ENCODE measurements at places on chromosomes 16 and 17.

- DNase-seq: no peak
Observed at GRCh38 chr16:28859326-28859725, 4.3 kb upstream of the SH2B1 start.

DNA sequence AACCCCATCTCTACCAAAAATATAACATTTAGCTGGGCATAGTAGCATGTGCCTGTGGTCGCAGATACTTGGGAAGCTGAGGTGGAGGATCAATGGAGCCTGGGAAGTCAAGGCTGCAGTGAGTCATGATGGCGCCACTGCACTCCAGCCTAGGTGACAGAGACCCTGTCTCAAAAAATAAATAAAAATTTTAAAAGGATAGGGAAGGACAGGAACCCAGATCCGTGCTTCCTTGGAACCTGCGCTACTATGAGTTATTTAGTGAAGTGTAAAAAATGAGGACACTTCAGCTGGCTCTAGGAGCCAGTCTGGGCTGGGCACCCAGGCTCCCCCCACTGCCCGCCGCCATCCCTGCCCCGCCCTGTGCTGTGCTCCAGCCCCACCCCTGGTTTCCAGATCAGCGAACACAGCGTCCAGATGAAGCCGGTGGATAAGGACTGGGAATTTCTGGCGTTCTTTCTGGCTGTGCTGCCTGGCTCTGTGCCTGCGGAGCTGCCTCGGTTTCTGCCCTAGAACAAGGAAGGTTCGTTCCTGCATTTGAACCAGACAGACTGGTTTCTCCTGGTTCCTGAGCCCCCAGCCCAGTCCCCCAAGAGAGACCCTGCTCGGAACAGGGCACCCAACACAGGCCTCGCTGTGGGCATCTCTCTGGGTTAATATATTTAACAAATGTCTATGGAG is 18.5 kb downstream of the PLLP start:
- DNase-seq: no peak

DNA sequence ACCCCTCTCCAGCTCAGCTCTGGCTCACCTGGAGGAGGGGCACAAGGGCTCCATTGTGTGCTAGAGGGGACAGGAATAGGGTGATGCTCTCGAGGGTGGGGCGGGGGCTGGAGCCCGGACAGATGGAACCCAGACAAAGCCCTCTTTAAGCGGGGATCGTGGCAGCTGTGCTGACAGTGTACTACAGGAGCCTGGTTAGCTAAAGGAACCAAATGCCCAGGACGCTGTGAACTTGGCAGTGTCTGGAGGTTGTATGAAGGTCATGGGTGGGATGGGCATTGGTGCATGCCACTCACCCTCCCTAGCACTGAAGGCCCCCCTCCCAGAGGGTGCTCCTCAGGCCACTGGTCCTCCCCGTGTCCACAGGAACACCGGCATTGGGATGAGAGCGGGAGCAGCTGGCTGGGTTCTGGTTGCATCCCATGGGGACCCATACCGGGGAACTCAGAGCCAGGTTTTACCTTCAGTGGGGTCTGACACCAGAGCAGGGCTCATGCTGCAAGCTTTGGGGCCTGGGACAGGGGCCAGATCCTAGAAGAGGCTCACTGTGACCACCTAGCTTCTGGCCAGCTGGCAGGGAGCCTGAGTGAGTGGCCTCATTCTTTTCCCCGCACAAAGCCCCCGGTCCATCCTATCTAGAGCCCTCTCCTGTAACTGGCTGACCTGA is 11.9 kb downstream of the KIF19 start:
- DNase-seq: no peak

DNA sequence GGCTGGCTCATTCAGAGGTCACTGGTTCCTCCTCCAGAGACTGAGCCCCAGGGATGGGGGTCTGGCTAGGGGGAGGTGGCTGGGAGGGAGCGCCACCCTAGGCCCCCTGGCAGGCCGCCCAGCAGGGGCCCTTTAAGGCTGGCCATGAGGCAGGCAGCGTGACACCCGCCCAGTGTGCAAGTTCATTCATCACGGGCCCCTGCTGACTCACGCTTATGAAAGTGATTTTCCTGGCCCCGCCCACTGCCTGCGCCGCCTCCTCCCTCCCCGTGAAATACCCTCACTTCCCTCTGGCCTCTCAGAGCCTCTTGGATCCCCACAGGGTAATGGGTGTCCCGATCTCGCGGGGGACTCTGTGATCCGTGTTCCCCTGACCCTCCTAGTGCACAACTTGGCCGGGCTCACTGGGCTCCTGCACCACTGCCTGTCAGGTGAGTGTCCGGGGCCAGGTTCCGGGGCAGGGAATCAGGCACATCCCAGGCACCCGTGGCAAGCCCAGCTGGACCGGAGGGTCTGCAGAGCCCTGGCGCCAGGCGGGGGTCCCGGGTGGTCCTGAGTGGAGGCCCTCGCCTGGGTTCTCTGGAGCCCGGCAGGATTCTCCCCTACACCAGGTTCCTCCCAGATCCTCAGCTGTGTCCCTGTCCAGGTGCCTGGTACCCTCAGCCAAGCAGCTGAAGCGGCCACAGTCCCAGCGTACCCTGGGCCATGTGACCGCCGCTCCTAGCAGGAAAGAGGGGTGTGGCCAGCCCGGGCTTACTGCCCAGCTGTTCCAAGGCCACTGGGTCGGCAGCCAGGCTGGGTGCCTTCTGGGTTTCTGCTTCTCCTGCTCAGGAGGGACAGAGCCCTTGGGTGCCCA is at the start of gene OSGIN1:
TSS of gene OSGIN1 (plus strand) at position 301 of the 856 bp plus-strand sequence. CDS start 4,432 bp downstream, outside the sequence.
- DNase-seq: peak; percentile 59

GRCh38 chr17:388087-388486 is 35.5 kb upstream of the RPH3AL start:
- no peak for DNase-seq

DNA sequence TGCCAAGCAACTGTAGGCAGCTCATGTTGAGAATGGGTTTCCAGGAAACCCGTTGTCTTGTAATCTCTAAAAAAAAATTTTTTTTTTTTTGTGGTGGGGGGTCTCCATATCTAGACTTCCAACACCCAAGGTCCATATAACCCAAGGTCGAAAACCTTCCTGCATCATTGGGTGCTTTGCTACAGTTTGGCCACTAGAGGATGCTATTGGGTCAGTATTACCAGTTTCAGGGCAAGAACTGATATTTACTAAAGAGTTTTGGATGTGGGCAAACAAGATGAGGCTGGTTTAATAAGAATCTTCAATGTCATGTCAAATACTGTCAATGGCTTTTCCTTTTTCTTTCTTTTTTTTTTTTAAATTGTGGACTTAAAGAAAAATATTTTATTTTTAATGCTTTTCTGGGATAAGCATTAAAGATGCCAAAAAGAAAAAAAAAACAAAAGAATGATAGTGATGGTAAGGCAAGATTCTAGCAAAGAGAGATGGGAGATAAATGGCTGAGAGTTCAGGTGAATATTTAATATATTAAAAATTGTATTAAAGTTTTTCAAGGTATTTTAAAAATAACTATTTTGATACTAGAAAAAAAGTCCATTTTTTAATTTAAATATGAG is 62.2 kb downstream of the DHRS7C start:
- peak; percentile 29 for DNase-seq

- no peak for DNase-seq
Observed at GRCh38 chr16:67268136-67268579, 11.2 kb upstream of the PLEKHG4 start.

- no peak for DNase-seq
Observed at GRCh38 chr17:68295086-68295485, 3.8 kb downstream of the ARSG start.

DNA sequence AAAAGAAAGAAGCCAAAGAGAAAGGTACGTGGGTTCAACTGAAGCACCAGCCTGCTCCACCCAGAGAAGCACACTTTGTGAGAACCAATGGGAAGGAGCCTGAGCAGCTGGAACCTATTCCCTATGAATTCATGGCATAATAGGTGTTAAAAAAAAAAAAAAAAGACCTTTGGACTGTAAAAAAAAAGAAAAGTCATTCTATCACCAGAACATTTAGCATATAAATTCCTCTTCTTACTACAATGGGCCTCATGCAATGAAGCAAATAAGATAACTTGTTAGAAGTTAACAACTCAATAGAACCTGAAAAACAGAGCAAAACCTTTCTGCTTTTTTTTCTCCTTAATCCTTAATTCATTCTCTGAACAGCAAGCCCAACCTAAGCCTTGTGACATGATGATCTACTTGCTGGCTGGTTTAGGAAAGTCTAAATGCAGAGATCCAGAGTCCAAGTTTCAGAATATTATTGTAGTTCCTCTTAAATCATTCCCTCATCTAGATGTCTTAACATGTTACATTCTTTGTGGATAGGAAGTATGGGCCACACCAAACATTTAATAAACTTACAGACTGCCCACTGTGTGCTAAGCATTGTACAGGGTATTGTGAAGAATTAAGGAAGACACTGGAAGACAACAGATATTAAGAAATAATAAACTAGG is 45.4 kb downstream of the BRCA1 start:
- no peak for DNase-seq

- no peak for DNase-seq
Observed at GRCh38 chr17:9828296-9829295, 2.9 kb downstream of the GLP2R start.

GRCh38 chr17:2312736-2313135 is 9.0 kb downstream of the SRR start:
- no peak for DNase-seq

DNA sequence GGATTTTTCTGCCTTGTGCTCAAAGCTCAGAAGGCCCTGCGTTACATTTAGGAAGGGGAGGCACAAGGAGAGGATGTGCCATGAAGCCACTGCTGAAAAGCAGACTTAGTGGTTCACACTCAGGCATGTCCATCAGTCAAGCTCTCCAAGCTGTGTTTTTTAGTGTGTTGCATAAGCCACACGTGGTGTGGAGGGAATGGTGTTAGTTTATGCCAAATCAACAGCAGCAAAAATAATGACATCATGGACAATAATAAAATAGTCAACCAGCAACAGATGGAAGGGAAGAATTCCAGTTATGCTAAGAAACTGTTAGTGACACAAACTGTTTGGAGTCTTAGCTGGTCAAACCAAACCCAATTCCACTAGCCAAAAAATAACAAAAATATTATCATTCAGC is 438.3 kb downstream of the NPIPA7 start:
- no peak for DNase-seq

- no peak for DNase-seq
Observed at GRCh38 chr17:27351759-27352158, 57.8 kb downstream of the WSB1 start.

- no peak for DNase-seq
Observed at GRCh38 chr17:77594416-77595209, 363.9 kb upstream of the TNRC6C start.

DNA sequence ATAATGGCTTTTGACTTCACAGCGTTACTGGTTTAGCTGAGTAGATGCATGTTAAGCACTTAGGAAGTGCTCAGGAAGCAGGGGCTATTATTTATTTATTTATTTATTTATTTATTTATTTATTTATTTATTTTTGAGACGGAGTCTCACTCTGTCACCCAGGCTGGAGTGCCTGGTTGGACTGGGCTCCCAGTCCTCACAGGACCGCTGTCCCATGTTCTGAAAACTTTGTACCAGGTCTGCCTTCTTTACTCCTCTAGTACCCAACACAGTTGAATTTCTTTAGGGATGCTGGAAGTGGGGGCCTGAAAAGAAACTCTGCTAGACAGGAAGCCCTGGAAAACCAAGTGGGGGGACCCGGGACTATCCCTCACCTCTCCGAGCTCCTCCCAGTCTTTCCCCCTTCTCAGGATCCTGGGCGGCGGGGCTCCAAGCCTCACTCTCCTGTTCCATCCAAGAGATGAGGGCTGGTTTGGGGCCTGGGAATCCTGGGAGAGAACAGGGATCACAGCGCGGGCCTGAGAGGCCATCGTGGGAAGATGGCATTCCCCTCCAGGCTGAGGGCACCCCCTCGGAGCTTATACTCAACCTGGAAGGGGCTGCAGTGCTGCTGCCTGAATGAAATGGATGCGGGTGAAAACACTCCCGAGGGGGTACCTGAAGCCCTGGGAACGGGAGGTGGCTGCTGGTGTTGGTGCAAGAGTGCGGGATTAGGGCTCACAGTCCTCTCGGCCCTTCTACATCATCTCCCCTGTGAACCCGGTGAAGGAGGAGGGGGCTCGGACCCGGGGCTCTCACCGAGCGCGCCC is 674 bp downstream of the ZNF688 start:
- DNase-seq: peak; percentile 29

GRCh38 chr17:4393806-4394205 is 27.3 kb upstream of the UBE2G1 start:
- no peak for DNase-seq

GRCh38 chr16:11265124-11265523 is 4.0 kb downstream of the TNP2 start:
- no peak for DNase-seq
